T-helper 1 cell (primary cell): ENCODE measurements at places on chromosomes 12 and 14.

DNA sequence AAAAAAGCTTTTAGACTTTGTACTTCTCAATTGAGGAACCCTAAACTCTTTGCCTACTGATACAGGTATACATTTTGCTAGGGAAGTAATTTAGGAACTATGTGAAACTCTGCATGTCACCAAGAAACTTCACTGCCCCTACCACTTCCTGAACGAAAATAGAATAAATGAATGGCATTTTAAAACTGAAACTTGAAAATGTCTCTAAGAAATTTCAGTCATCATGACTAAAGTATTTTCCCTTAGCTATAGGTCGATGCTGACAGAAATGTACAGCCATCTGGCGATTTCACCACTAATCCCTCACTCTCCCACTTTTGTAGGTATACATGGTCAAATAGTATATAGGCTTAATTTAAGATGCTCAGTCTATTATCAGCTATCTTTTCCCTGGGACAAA, 194.9 kb upstream of the SYT10 start:
- no peak for DNase-seq

GRCh38 chr12:124543052-124543589, 24.3 kb downstream of the NCOR2 start:
- DNase-seq = no peak

- DNase-seq = no peak
These were observed 473.0 kb downstream of the RAD51B start for GRCh38 chr14:68292441-68293215.

GRCh38 chr12:49048953-49049352, 11.6 kb downstream of the KMT2D start:
- DNase-seq = no peak

DNA sequence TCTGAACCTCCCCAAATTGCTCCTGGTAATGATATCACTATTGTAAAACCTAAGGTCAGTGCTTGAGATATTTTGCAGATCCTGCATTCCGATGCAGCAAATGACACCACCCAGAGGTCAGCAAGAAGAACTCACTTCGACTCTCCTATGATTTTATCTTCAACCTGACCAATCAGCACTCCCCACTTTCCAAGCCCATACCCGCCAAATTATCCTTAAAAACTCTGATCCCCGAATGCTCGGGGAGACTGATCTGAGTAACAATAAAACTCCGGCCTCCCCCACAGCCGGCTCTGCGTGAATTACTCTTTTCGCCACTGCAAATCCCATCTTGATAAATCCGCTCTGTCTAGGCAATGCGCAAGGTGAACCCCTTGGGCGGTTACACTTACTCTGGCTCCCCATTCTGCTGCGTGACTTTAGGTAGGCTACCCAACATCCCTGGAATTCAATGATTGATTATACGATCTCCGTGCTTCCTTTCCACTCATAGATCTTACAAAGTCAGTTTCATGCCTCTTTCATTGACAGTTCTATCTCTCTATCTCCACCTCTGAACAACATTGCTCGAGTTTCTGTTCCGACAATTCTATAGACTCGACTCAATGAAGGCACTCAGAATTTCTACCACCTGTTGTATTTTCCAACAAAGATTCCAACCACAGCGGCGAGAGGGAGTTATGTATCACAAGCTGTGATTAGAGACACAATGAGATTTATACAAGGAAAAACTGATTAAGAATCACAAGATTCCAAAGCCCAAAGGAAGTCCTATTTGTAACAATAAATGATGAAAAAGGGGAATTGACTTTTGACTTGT, 939 bp downstream of the NPC2 start:
- peak; percentile 41 for DNase-seq

- DNase-seq = no peak
These were observed 98.9 kb downstream of the PCNX1 start for GRCh38 chr14:71006200-71006563.

DNA sequence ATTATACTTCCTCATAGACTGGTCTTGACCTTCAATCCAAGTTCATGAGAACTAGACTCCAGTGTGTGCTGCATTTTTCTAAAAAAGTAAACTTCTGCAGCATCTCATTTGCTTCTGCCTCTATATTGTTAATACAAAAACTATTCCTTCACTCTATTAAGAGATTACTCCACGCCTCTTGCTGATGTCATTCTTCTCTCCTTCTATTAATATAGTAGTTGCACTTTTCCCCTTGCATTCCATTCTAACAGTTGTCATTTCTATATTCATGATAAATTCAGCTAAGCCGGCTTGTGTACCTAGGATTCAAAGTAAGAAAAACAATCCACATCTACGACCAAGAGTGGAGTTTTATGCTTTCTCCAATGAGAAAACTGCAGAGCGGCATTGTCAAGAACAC, 480.4 kb upstream of the NOVA1 start:
- no peak for DNase-seq

DNA sequence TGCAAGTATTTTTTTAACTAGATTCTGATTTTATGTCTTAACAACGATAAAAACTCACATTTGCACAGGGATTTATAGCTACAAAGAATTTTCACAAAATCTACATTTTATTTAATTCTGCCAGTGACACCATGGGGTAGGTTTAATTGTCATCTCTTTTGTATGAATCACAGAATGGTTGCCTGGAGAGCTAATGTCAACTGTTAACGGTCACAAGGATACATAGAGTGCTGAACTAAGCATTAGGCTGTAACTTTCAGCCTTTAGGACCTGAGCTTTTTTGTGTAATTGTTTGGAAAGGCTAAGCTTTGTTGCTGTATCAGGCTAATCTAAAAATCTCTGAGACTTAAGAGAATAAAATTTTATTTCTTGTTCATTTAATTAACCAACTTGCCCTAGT, 465.3 kb upstream of the TBX3 start:
- no peak for DNase-seq

DNA sequence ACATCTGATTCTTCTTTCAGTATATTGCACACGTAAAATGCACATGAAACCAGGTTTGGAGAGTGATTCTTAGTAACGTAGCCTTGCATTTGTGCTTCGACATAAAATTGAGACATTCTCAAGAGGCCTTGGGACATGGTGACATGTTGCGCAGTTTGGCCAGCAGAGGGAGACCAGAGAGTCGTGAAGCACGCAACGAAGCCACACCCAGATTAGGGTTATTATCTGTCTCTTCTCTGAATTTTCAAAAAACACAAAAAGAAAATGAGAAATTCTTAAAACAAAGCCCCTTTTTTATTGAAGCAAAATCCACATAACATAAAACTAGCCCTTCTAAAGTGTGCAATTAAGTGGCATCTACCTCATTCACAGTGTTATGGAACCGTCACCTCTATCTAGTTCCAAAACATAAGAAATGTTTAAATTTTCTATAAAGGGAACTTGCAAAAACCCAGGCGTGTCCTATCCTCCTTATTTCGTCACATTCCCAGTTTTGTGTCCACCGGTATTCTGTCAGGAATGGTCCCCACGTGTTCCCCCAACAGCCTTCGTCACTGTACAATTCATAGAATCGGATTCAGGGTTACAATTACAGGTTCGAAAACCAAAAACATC, 108.8 kb upstream of the ATF7IP start:
- peak; percentile 48 for DNase-seq

DNA sequence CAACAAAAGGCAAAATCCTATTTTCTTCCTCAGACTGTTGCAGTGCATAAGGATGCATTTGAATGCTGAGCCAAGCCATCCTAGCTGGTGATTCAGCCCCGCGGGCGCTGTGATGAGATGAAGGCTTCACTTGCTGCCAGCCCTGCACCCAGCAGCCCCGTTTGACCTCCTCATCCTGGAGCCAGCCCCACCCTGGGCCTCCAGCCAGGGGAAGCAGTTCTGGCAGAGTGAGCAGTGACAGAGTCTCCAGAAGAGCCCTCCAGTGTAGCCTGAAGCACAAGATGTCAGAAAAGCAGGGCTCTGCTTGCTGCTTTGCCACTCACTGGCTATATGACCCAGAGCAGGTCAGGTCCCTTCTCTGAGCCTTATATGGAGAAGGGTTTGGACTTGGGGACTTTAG, 96.2 kb upstream of the HSPB8 start:
- no peak for DNase-seq
